ENCODE measurements at places on chromosomes 13 and 19.

DNA sequence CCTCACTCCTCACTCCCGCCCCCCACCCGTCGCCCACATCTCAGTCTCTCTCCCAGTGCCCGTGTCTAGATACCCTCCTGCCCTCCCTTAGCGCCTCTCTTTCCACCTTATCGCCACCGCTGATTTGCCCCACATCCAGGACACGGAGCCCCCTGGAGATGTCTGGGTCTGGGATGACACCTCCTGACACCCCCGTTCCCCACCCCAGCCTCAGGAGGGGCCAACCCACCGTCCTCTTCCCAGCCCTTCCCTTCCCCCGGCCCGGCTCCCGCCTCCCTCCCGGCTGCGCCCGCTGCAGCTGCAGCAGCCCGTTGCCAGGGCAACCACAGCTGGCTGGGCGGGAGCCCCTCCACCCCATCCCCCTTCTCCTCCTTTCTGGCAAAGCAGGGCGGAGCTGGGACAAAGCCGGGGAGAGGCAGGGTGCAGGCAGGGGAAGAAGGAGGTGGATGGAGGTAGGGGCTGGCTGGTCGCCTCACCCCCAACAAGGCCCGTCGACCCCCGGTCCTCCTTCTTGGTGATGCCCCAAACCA, 13.5 kb downstream of the DPF1 start:
- no peak for DNase-seq

GRCh38 chr19:17469092-17469480, 1.2 kb upstream of the SLC27A1 start:
- DNase-seq = no peak

- DNase-seq = no peak
These were observed 20.8 kb upstream of the EPHX3 start for GRCh38 chr19:15253061-15253460.

DNA sequence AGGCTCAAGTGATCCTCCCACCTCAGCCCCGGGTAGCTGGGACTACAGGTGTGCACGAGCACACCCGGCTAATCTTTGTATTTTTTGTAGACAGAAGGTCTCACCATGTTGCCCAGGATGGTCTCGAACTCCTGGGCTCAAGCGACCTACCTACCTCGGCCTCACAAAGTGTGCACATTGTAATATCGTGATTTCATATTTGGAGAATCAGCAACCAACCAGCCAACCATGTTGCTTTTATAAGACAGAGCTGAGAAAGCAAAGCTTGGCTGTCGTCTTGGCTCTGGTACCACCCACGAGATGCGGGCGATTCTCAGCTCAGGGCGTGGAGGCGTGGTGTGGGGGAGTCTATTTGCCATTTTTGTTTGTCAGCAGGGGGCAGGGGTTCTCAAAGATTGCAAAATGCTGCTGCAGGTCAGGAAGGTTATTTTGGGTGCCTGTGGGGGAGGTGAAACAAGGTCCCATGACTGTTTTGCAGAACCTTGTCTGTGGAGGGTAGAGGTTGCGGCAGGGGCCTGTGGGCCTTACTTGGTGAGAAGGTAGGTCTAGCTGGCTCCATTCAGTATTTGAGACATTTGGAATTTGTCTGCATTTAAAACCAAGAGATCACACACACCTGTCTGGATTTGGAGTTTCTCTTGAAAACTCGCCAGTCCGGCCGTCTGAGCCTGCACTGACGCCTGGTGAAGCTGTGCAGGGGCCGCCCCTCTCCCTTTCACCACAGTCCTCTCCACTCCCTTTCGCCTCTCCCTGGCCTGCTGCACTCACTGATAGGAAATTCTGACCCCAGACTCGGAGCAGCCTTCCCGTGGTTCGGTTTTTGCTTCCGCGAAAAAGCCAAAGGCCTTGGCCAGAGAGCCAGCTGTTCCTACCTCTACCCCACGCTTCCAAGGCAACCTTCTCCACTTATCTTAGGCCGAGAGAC, 15.4 kb downstream of the TNFAIP8L1 start:
- no peak for DNase-seq

DNA sequence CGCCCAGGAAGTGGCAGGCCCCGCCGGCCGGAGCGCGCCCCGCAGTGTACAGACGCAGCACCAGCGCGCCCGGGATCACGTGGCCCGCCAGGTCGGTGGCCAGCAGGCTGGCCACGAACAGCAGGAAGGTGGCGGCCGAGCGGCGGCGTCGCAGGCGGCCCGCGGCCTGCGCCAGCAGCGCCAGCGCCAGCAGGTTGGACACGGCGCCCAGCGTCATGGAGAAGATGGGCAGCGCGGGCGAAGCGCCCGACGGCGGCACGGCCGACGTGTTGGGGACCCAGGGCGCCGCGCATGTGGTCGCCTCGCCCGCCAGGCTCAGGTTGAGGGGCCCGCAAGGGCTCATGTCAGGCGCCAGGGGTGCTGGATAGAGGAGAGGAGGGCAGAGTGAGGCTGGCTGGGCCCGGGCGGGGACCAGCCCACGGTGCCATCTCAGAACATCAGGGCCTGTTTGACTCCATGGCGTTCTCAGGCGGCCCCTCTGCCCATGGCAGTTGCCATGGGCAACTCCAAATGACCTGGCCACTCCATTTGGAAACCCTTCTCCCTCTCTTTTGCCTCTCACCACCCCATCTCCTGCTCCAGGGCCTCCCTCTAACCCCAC, 1.1 kb downstream of the PTGER1 start:
- no peak for DNase-seq

- DNase-seq = no peak
These were observed 36.1 kb upstream of the TMEM255B start for GRCh38 chr13:113722921-113723320.

DNA sequence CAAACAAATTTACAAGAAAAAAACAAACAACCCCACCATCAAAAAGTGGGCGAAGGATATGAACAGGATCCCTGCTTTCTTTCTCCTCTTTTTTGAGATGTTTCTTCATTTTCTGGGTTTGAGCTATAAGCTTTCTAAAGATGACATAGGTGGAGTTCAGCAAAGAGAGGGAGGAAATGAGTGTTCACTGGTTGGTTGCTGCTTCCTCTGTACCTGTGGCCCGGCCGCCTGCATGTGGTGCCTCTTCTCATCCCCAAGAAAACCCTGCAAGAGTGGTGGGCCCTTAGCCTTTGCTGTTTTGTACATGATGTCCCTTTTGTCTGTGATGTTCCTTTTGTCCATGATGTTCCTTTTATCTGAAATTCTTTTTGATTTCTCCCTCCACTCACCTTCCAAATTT, 178.4 kb upstream of the SERP2 start:
- DNase-seq = no peak

DNA sequence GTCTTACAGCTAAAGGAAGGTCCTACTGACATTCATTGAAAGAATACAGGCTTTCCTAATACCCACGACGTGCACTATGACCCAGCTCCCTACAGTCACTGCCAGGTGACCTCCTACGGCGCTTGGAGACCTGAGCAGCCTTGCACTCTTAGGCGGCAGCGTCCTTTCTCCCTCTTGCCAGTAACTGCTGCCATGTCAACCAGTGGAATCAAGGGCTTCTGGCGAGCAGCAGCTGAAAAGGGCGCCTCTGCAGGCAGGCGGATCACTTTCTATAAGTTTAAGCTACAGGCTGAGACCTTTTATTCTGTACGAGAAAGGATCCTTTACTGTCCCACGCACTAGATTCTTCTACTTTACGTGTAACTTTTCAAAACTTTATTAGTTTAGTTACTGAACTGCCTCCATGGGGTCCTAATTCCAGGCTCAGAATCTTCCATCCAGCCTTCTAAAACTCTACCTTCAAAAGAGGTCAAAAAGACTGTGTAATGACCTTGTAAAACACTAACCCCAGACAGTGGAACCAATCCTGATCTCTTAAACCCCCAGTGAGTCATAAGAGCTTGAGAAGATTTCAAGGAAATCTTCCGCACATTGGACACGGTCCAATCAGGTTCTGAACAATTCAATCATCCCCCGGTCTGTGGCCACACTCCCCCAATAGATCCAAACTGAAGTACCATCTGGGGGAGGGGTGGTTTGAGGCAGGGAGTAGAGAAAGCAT, 1.9 kb downstream of the KCTD12 start:
- no peak for DNase-seq

- no peak for DNase-seq
These were observed 5.0 kb downstream of the APC2 start for GRCh38 chr19:1455002-1455335.

GRCh38 chr13:97369261-97369893, 64.6 kb upstream of the RAP2A start:
- peak; percentile 33 for DNase-seq

GRCh38 chr13:31000889-31001288, 68.4 kb downstream of the TEX26 start:
- no peak for DNase-seq

GRCh38 chr19:55489711-55490477, 1.7 kb downstream of the SSC5D start:
- no peak for DNase-seq

GRCh38 chr19:58364146-58364545, 1.6 kb upstream of the ZNF497 start:
- no peak for DNase-seq

GRCh38 chr19:10091370-10091687, 5.2 kb downstream of the SHFL start:
- no peak for DNase-seq

- DNase-seq = no peak
These were observed 19.1 kb upstream of the CCNP start for GRCh38 chr19:40245506-40246128.

DNA sequence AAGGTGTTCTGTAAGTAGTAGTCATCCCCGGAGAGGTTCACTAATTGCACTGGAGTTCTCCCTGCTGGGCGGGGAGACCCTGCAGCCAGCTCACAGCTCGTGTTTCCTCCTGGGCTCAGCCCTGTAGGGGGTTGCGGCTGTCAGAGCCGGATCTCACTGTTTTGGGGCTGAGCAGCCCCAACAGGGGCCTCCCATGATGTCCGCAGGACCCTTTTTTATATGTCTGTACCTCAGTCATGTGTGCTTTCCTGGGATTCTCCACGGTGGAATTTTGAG, 130.2 kb upstream of the MCF2L start:
- no peak for DNase-seq

DNA sequence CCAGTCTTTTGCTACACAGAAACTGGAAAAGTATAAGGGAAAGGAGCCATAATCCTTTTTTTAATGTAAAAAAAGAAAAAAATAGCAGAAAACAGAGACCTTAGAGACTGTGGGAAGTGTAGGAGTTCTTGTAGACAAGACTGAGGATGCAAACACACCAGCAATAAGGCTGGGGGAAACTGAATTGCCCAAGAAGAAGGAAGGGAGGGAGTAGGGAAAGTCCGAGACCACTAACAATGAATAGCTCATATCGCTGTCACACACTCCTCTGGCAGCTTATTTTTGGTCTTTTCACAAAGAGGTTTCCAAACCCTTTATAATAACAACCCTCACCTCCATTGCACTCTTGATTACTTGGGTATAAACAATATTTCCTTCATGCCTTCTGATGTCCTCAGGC, 952.0 kb downstream of the SLITRK5 start:
- DNase-seq = no peak

DNA sequence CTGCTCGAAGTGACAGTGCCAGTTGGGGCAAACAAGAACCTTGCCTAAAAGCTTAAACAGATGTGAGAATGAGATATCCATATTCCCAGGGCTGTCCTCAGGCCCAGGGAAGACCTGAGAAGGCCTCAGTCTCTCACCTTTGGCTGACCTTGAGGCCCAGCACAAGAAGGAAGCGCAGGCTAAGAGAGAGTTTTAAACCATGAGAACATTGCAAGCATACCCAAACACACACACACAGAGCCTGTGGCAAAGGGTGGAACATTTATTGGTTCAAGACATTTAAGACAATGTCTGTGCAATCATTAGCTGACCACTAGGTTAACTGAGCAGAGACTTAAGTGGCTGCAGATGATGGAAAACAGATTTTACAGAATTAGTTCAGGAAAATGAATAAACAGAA, 248.2 kb downstream of the NBEA start:
- no peak for DNase-seq

GRCh38 chr19:39709026-39709872, 5.0 kb downstream of the LGALS14 start:
- DNase-seq = no peak

- DNase-seq = no peak
These were observed 270.6 kb downstream of the DNAJC15 start for GRCh38 chr13:43293986-43294385.

DNA sequence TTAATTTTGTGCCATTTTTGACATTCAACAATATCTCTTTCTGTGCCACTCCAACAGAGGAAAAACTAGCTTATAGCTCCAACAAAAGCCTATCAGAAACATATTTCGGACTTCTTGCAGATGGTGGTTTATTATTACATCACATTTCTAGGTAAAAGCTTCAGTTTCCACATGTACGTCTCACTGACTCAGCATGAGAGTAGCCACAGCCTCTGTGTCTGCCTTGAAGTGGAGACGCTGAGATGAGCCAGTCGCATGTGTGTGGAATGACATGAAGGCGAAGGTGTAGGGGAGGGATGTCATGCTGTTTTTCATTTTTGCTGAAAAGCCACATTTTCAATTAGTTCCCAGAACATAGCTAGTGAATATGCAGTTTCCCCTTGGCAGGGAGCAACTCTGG, 598.6 kb downstream of the EFNB2 start:
- no peak for DNase-seq

DNA sequence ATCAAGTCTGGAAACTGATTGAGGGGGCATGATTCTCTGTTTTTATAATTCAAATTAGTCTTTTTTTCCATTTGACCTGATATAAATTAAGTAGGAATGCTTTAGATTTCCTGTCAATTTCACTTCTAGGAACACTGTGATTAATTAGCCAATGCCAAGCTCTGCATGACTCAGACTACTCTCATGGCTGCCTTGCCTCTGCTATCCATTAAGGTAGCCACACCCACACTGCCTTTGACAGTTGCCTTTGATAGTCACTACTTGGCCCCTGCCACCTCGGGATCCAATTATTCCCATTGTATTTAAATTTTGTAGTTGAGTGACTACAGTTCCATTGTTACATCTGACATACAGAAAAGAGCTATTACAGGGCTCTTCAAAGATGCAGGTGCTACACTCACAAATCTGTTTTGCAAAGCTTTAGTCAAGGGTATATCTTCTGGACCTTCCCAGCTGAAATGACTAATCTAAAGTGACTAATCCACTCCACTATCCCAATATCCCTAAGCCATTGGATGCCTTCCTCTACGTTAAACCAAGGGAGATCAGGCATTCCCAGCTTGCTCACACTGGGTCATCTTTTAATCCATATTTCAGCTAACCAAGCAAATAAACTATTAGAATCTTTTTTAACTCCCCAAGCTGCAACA, 1193.1 kb upstream of the MIR17HG start:
- no peak for DNase-seq

GRCh38 chr13:44465318-44465717, 91.7 kb downstream of the SERP2 start:
- no peak for DNase-seq

- DNase-seq = no peak
These were observed 38.2 kb downstream of the RFXAP start for GRCh38 chr13:36857253-36857652.

GRCh38 chr19:39036581-39036980, 4.2 kb upstream of the FBXO27 start:
- DNase-seq = no peak

DNA sequence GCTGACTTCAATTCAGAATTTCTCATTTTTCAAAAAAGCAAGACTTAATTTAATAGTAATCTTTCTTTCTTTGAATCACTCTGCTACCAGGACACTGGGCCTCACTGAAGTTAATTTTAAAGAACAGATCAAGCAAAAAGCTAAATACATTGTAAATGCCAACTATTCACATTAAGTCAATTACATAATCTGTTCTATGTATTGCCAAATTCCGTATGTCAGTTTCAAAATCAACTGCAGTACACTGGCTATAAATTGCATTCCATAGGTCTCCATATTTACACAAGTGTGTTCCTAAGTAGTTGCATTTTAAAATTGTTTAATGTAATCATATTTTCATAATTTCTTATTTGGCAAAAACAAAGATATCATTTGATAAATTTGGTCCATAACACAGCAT, 10.1 kb downstream of the FOXO1 start:
- no peak for DNase-seq

GRCh38 chr13:27556109-27556508, 64.2 kb downstream of the LNX2 start:
- DNase-seq = no peak

Data from COLO829 (cell line).